Cardiac muscle cell (in vitro differentiated cells and primary cell): ENCODE measurements at places on chromosomes 13 and 19.

DNA sequence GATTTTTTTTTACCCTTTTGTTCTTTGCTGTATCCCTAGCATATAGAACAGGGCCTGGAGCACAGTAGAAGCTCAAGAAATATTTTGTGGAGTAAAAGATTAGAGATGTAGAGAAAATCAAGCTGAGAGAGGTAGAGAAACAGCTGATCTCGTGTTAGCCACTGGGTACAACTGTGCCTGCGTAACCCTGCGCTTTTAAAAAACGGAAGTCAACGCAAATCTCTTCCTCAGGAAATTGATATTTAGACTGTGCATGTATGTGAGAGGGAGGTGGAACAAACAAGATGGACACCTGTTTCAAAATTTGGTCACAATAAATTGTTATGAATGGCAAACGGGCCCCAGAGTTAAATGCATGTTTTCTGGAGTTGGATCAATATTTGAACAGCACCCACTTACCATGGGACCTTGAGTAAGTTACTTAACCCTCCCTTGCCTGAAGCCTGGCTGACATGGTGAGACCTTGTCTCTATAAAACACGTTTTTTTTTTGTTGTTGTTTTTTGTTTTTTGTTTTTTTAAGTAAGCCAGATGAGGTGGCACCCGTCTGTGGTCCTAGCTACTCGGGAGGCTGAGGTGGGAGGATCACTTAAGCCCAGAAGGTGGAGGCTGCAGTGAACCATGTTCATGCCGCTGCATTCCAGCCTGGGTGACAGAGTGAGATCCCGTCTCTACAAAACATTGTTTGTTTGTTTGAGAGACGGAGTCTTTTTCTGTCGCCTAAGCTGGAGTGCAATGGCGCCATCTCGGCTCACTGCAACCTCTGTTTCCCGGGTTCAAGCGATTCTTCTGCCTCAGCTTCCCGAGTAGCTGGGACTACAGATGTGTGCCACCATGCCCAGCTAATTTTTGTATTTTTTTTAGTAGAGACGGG lies 3.3 kb upstream of the EPOR start:
- DNase-seq = no peak

- no peak for DNase-seq
These were observed 212.8 kb downstream of the ENOX1 start for GRCh38 chr13:43573802-43574514.

DNA sequence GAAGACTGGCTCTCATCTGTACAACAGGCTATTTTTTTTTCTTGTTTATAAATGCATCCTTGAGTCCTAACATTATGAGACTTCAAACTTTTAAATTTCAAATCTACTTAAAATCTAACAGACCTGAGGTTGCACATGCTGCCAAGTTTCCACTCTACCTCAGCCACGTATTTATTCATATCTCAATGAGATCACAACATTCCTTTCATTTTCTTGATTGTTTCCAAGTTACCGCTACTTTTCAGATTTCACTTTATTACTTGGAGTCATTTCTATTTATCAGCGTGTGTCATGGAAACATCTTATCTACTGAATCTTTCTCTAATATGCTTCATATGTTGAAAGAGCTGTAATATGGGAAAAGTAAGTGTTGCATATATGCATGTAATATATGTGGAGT lies 1257.5 kb upstream of the ATXN8OS start:
- no peak for DNase-seq

- peak; percentile 38 for DNase-seq
These were observed 80.1 kb downstream of the ZNF486 start for GRCh38 chr19:20247016-20247683.

DNA sequence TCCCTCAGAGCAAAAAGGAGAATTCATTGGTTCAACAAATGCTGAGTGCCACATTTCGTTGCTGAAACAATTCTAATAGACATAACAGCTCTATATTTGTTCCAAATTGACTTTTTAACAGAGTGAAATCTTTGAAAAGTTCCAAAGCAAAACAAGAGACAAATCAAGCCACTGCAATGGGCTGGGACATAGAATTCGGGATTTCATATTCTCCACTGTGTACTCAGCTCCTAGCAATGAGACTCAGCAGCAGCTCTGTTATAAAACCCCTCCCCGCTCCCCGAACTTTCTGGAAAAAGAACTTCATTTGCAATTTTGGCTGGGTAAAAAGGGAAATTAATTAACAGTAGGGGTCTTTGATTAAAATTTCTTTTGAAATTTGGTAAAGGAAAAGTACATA lies 11.3 kb downstream of the RFX2 start:
- no peak for DNase-seq

DNA sequence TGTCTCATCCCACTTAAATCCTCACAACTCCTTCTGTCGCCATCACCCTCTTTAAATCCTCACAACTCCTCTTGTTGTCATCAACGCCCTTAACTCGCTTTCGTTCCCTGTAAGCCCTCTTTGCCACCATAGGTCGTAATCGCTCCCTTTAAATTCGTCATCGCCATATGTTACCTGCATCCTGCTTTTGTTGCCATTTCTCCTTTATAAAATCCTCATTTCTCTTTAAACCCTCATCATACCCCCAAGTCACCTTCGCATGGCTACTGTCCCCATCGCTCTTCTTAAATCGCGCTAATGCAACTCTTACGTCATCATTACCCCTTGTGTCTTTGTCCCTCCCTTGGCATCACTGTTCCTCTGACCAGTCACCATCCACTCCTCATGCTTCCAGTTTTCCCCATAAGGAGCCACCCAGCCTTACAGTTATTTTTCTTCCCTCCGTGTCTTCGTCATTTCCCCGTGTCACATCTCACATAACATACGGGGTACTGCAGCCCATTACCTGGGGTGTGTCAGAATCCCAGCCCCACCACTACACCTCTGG lies 539 bp downstream of the PLD3 start:
- DNase-seq = no peak

GRCh38 chr13:75782985-75783384 lies 146.9 kb downstream of the LMO7 start:
- DNase-seq = no peak

GRCh38 chr13:110802260-110802659 lies 88.8 kb downstream of the ING1 start:
- no peak for DNase-seq

DNA sequence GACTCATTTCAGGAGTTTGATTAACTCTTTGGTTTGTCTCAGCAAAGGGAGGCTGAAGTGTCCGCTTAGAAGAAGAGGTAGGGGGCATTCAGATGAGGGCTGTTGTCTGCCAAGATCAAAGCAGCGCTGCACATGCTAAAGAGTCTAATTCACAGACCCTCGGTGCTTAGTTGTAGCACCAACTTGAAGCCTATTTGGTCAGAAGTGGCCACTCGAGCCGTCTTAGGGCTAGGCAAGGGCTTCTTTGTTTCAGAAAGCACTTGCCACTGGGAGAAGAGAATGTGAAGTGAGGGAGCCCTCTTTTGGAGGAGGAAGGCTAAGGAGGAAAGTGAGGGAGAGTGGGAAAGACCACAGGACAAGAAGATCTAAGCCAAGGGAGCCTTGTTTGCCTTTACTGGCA lies 313.4 kb upstream of the TMTC4 start:
- peak; percentile 6 for DNase-seq

DNA sequence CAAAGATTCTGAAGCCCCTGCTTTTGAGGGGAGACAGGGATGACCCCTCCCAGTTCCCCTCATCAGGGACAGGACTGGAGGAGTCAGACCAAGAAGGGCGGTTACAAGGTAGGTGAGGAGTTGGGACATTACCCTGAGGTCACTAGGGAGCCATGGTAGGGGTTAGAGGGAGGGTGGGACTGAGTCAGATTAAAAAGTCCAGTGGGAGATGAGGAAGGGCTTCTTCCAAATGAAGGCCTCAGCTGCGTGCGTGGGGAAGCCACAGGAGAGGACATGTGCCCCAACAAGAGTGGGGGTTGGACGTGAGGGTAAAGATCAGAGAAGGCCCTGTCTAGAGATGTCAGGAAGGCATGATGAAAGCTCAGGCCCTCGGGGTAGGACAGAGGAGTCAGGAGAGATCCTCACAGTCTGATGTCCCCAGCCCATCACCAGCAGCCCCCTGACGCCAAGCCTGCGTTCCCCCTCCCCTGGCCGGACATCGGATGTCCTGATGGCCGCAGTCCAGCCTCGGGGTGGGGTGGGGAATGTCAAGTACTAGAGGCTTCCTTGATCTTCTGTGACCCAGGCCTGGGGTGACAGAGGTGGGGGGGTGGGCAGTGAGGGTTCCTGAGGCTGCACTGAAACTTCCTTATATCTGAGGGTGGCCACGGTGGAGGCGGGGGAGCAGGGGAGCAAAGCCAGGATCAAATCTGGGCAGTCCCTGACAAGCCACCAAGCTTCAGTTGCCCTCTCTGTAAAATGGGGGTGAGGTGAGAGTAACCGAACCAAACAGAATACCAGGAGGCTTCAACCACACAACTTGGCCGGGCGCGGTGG lies 6.5 kb upstream of the MFSD12 start:
- no peak for DNase-seq

DNA sequence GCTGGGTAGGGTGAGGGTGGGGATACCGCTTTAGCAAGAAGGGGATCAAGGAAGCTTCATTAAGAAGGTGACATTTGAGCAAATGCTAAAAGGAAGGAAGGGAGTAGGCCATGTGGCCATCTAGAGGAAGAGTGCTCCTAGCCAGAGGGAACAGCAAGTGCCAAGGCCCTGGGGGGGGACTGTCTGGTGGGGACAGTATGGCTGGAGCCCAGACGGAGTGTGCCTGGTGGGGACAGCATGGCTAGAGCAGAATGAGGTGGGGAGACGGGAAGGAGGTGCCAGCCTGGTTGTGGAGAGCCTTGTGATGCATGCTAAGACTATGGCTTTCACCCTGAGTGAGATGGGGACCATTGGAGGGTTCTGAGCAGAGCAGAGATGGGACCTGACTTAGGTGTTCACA lies 2.1 kb upstream of the TGFB1 start:
- no peak for DNase-seq

GRCh38 chr19:50943074-50943828 lies 9.6 kb downstream of the KLK5 start:
- no peak for DNase-seq

GRCh38 chr19:19347401-19348110 lies 26.9 kb downstream of the MAU2 start:
- no peak for DNase-seq

DNA sequence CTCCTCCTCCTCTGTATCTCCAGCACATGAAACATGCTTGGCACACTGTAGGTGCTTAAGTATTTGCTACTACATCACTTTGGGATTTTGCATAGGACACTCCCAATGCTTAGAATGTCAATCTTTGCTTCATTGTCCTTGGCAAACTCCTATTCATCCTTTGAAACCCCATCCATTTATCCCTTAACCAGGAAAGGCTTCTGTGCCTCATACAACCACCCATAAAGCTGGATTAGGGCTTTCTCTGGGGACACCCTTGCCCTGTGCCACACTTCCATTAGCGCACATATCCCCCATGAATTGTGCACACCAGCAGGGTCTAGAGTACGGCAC lies 5.8 kb upstream of the EPS8L1 start:
- DNase-seq = no peak

GRCh38 chr19:28429356-28429755 lies 783.6 kb downstream of the UQCRFS1 start:
- DNase-seq = no peak

DNA sequence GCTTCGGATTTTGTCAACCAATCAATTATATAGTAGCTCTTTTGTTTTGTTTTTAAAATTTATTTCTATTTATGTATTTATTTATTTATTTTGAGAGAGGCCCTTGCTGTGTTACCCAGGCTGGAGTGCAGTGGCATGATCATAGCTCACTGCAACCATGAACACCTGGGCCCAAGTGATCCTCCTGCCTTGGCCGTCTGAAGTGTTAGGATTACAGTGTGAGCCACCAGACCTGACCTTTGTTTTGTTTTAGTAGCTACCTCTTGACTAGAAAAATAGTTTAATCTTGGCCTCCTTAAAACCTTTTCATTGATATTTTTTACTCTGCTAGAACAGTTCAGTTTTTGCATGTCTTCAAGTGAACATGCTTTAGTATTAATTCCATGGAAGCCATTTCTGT lies 15.1 kb downstream of the GARRE1 start:
- no peak for DNase-seq

DNA sequence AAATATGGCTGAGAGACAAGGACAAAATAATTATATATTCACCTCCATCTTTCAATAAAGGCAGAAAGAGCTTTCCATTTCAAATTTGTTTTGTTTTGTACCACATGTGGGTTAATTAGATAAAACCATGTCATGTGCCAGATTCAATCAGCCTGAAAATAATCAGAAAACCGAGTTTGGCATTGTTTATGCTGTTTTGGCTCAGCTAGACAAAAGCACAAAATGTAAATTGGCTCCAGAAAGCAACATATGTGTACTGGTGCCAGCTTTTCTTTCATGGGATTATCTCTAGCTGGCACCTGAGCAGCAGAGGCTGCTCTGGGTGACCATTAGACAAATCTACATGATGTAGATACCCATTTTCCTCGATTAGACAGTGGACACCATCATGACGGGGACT lies 9.2 kb upstream of the DNAJC15 start:
- no peak for DNase-seq

GRCh38 chr19:29672933-29673336 lies 7.7 kb downstream of the PLEKHF1 start:
- DNase-seq = no peak

- peak; percentile 5 for DNase-seq
These were observed 59.0 kb upstream of the FARP1 start for GRCh38 chr13:98083936-98084335.

- no peak for DNase-seq
These were observed 1.7 kb downstream of the ZNF90 start for GRCh38 chr19:20079476-20079875.

GRCh38 chr19:20164456-20164855 lies 2.6 kb upstream of the ZNF486 start:
- DNase-seq = no peak

DNA sequence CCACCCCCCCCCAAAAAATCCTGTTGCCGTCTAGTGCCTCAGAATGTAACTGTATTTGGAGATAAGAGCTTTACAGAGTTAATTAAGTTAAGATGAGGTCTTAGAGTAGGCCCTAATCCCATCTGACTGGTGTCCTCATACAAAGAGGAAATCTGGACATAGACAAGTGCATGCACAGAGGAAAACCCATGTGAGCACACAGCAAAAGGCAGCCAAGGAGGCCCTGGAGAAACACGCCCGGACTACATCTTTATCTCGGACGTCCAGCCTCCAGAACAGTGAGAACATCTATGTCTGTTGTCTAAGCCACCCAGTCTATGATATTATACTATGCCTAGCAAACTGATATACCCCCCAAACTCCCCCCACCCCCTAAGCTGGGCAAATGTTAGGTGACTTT lies 193.8 kb downstream of the KATNAL1 start:
- DNase-seq = no peak

GRCh38 chr19:46193678-46194077 lies 35.9 kb upstream of the IGFL1 start:
- DNase-seq = no peak

GRCh38 chr13:27551562-27551961 lies 68.8 kb downstream of the LNX2 start:
- no peak for DNase-seq

- DNase-seq = no peak
These were observed 534 bp upstream of the GEMIN7 start for GRCh38 chr19:45078390-45079062.

DNA sequence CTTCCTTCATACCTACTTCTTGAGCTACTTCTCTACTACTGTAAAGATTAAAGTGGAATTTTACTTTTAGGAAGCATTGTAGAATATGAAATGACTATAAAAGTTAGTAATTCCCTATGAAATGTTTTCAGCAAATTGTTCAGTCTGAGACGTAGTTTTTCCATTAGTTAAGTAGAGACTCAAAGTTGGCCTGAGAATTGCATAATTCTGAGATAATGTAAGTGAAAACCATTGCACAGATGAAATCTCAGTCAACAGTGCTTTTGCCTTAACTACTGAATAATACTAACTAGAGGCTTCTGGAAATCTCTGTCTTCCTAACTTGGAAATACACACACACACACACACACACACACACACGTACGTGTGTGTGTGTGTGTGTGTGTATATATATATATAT lies 125.9 kb downstream of the FGF14 start:
- no peak for DNase-seq
